ENCODE measurements at places on chromosomes 4 and X.

- no peak for DNase-seq
Observed at GRCh38 chrX:5683996-5684395, 544.7 kb downstream of the NLGN4X start.

DNA sequence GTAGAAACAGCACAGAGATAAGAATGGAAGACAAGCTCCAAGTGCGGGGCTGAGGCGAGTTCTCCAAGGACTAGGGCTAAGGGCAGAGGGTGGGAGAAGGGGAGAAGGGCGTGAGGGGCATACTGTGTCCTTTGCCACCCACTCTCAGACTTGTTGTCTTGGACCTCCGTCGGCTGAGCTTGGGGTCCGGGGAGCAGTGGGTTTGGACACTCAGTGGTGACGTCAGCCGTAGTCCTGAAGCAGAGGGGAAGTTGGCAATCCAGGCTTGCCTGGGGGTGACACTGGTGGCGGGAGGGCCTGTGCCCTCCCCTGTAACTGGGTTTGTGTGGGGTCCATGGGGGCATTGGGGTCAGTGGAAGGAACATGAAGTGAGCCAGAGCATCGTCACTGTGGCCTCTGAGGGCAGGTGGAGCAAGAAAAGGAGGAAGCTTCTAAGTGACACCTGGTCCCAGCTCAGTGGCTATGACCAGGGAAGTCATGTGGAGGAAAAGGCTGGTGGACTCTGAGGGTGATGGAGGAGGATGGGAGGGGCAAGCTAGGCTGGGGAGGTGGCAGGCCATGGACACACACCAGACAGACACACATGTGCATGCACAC lies 17.6 kb downstream of the CD99 start:
- DNase-seq = no peak

DNA sequence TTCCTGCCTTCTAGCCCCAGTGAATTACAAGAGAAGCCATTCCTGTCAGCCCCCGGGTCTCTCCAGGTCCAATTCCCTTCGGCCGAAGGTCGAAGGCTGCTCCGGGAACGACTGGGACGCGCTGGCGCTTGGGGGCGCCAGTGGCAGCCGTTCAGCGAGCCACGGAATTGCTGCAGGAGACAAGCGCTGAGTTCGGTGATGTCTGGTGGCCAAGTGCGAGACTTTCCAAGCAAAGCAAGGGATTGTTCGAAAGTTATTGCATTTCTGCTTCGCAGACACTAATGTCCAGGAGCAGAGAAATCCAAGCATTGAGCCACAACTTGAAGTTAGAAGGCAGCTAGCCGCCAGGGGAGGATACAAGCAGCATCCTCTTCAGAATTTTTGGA lies 1.1 kb upstream of the DKK2 start:
- DNase-seq = no peak

DNA sequence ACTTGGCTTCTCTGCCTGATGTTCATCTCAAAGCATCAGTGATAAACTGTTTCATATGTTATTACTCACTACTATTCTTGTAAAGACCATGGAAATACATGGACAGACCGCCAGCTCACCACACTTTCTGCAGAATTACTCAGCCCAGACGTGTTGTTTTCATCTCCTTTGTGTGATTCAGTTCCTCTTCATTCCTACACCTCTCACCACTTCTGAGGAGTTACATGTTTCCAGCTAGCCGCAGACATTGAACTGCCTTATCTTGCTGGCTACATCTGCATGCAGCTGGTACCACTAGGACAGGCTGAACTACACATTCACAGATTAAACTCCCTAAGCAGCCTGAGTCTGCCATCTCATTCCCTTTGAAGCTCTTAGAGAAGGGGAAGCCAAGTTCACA lies 443.2 kb upstream of the FGF16 start:
- no peak for DNase-seq

DNA sequence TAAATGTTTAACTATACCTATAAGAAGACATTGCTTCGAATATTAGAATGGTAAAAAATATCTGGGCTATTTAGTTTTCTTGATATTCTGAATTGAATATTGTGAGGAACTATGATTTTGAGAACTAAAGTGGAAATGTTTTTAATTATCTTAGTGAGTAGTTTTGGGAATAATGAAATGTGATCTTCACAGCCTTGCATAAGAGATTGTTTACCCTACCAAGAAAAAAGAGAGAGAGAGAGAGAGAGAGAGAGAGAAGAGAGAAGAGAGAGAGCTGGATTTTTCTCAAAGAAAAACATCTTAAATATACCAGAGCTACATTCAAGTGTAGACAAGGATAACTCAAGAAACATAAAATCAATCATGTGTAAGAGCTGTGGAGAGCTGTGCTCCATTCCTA lies 148.7 kb upstream of the MAD2L1 start:
- DNase-seq = no peak
